ENCODE measurements at places on chromosomes 4 and X. TPM values are rescaled to one million over a fixed set of nuclear protein-coding genes. Genes with fewer than 3 reads are reported as not detected.
A peak's percentile ranks its signal among the peaks of the same experiment; 100 is the strongest.

DNA sequence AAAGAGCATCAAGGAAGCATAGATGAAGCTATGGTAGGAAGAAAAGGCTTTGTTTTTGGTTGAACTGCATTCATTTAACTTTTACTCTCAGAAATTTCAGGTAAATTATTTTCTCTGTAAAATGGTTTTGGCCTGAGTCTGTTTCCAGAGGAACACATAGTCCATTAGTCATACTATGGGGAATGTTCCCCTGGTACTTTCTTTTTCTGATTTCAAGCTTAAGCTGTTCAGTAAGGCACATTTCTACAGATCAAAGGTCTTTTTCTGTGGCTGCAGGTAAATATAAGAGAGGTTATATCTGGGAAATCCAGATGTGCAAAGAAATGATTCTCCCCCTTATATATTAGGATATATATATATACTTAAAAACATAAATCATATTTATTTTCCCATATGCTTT is 1744.4 kb upstream of the ADGRL3 start:
- no peak overlapping the region for H3K27ac ChIP-seq
- no peak for DNase-seq

DNA sequence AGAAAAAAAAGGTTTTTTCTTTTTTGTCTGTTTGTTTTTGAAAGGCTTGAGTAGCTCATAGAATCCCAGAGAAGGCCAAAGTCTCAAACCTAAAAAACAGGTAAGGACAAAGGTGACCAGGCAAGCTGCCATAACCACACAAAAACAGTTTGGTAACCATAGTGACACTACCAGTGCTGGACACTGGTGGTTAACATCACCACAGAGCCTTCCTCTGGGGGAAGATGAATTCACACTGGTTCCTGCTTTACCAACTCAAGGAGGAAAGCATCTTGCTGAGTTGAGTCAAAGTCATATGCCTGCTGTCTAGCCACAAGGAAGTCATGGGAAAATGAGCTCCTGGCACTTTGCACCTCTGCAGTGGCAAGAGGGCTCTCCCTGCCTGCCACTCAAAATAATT is 32.5 kb downstream of the IDS start:
- H3K36me3 ChIP-seq, result no peaks in the 10 kb centered on the region
- H3K27ac ChIP-seq, result no peak overlapping the region
- H3K27me3 ChIP-seq, result no peaks in the 10 kb centered on the region
- no peak for DNase-seq
- H3K4me3 ChIP-seq, result no peak overlapping the region

GRCh38 chr4:167290678-167291077 is 56.4 kb upstream of the SPOCK3 start:
- H3K4me1 ChIP-seq, result no peaks in the 10 kb centered on the region
- DNase-seq, result no peak
- no peaks in the 10 kb centered on the region for H3K36me3 ChIP-seq

DNA sequence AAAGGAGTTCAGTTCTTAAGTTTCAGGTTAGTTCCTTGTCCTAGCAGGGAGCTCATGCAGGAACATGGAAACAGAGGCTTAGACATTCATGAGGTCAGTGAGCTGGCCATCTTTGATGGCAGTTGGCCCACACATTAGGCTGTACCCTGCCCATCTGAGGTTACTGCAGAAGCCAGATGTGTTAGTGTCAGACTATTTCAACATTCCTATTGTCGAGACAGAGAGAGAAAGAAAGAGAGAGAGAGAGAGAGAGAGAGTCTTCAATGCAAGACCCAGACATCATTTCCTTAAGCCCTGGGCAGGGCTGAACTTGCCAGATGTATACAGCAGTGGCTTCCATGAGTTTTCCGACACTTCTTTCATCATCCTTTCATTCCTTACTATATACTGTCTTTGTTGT is 91.3 kb downstream of the PPP1R2C start:
- no peak overlapping the region for H3K27ac ChIP-seq
- H3K27me3 ChIP-seq, result no peaks in the 10 kb centered on the region
- H3K4me1 ChIP-seq, result no peaks in the 10 kb centered on the region
- no peak for DNase-seq
- H3K36me3 ChIP-seq, result no peaks in the 10 kb centered on the region

- no peaks in the 10 kb centered on the region for H3K36me3 ChIP-seq
- DNase-seq, result no peak
- no peak overlapping the region for H3K4me3 ChIP-seq
- H3K27me3 ChIP-seq, result no peaks in the 10 kb centered on the region
These were observed 121.0 kb downstream of the PCDH10 start for GRCh38 chr4:133270021-133270570.

GRCh38 chrX:106783716-106784115 is 18.8 kb upstream of the TBC1D8B start:
- no peaks in the 10 kb centered on the region for H3K36me3 ChIP-seq
- H3K27me3 ChIP-seq, result no peaks in the 10 kb centered on the region
- H3K4me3 ChIP-seq, result no peak overlapping the region
- no peak for DNase-seq
- H3K4me1 ChIP-seq, result no peaks in the 10 kb centered on the region

- no peak overlapping the region for H3K27ac ChIP-seq
- no peaks in the 10 kb centered on the region for H3K27me3 ChIP-seq
- no peaks in the 10 kb centered on the region for H3K36me3 ChIP-seq
- DNase-seq, result no peak
- no peaks in the 10 kb centered on the region for H3K4me1 ChIP-seq
These were observed 22.4 kb downstream of the ANK2 start for GRCh38 chr4:113071805-113072204.

DNA sequence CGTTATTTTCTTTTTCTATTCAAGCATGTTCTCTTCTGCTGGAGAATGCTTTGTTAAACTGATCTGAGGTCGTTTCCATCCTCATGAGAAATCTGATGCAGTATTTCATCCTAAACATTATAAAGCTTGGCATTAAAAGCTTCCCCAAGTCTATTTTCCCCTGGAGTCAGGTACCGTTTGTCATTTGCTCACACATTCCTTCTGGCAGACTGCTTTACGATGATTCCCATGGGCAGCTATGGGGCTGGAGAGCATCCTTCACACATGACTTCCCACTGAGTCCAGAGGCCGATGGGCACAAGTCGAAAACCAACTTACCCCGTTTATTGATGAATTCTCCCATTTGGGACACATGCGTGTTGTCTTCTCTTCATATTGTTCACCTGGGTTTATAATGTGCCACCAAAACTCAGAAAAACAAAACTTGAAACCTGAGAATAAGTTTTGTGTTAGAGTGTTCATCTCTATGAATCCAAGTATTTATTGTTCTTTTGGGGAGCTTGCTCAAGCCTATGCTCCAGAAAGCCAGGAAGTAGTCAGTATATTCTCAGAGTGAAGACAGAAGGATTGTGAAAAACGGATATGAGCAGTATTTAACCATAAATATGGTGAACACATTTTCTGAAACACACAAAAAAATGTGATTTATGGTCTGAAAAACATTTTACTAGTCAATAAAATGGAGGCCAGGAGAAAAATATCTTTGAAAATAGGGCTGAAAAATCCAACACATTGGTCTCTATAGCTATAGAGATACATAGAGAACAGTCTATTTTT is 298.8 kb upstream of the NOCT start:
- no peaks in the 10 kb centered on the region for H3K36me3 ChIP-seq
- H3K27ac ChIP-seq, result no peak overlapping the region
- H3K27me3 ChIP-seq, result no peaks in the 10 kb centered on the region
- DNase-seq, result no peak
- H3K4me1 ChIP-seq, result no peaks in the 10 kb centered on the region
- no peak overlapping the region for H3K4me3 ChIP-seq

DNA sequence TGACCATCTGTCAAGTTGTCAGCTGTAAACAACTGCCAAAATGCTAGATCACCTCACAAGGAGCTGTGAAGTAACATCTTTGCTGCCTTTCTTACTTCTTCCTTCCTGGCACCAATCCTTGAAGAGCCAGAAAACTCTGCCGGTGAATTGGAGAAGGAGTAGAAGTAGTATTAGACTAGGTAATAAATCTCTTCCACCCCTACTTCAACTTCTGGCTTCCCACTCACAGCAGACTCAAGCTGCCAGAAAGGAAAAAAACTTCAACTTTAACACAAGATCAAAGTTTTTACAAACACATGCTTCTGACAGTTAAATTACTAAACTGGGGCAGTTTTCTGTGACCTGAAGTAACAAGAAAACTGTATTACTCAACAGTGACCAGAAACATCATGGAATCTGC is 164.7 kb upstream of the SLC7A11 start:
- H3K36me3 ChIP-seq, result no peaks in the 10 kb centered on the region
- DNase-seq, result no peak
- H3K27ac ChIP-seq, result no peak overlapping the region
- no peak overlapping the region for H3K4me3 ChIP-seq

DNA sequence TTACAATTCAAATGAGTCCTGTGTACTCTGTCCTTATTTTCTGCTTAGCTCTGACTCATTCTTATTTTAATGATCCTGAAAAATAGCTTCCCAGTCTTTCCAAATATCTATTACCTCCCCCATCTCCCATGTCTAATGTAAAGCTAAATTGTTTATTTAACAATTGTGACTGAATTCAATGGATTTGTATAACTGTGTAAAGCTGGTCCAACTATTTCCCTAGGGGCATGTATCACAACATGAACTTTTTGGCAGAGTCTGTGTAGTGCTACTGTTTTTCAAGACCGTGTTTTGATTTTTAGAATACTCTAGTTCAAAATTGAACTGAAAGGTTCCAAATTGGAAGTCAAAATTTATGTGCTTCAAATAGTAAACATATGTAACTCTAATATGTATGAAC is 67.8 kb downstream of the SPCS3 start:
- H3K4me1 ChIP-seq, result no peaks in the 10 kb centered on the region
- no peak overlapping the region for H3K27ac ChIP-seq
- no peaks in the 10 kb centered on the region for H3K27me3 ChIP-seq
- no peaks in the 10 kb centered on the region for H3K36me3 ChIP-seq

- DNase-seq, result no peak
- no peaks in the 10 kb centered on the region for H3K27me3 ChIP-seq
These were observed 21.9 kb upstream of the ADH4 start for GRCh38 chr4:99165978-99166377.

DNA sequence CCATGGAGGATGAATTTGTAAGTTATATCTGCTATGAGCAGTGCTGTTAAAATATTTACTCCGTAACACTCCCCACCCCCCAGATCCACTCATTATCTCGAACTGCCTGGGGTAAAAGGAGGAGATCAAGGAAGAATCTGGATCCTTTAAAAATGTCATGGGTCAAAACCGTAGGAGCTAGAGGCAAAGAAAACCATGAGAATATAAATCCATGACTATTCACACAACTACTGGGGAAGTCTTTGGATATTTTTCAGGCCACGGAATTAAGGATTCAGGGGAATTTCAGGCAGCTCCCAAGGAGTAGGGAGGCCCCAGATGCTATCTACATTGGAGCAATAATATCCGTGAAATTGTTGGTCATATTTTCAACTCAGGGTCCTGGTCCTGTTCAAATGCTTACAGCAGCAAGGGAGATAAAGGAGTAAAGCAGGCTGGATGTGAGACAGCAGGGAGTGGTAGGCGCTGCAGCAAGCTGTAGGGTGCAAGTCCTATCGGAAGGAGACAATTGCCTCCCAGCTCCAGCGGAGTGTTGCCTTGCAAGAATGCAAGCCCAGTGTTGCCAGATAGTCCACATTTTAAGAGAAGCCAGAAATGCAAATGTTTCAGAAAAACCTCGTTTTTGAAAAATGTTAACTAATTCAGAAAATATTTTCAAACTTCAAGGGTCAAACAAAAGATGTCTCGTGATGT is 116.2 kb upstream of the KIT start:
- no peak for DNase-seq
- no peak overlapping the region for H3K4me3 ChIP-seq
- H3K27me3 ChIP-seq, result no peaks in the 10 kb centered on the region
- no peak overlapping the region for H3K27ac ChIP-seq

DNA sequence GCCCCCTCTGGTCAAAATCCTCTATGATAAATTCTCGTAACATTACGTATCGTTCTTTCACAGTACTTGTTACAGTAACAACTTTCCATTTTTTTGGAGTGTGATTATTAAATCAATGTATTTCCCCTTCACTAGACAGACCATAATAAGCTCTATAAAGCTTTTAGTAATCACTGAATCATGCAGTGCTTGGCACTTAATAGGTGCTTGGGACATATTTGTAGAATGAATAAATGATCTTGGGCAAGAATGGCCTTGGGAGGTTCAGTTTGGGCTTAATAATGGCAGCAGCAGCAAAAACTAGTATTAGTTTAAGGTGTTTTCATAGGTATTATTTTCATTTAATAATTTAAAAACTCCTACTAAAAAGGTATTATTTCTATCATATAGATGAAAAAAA is 33.4 kb upstream of the SFRP2 start:
- no peaks in the 10 kb centered on the region for H3K4me1 ChIP-seq
- no peaks in the 10 kb centered on the region for H3K36me3 ChIP-seq
- no peak overlapping the region for H3K27ac ChIP-seq

DNA sequence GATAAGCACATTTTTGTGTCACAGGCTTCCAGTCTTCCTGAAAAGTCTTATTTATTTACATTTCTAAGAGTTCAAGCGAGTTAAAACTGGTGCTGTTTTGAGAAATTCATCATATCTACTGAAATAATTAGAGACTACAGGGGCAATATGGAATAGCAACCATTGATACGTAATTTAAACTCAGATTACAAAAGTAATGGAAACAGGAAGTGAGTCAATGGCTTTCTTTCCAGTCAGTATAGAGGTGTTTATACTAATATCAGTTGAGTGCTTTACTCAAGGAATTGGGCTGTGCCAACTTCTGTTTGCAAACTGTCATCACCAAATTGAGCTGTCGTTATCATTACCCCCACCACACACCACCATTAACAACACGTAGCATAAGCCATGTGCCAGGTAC is 222.7 kb downstream of the COL25A1 start:
- no peak for DNase-seq
- H3K27ac ChIP-seq, result no peak overlapping the region
- H3K36me3 ChIP-seq, result no peaks in the 10 kb centered on the region
- H3K4me1 ChIP-seq, result no peaks in the 10 kb centered on the region
- no peaks in the 10 kb centered on the region for H3K27me3 ChIP-seq

DNA sequence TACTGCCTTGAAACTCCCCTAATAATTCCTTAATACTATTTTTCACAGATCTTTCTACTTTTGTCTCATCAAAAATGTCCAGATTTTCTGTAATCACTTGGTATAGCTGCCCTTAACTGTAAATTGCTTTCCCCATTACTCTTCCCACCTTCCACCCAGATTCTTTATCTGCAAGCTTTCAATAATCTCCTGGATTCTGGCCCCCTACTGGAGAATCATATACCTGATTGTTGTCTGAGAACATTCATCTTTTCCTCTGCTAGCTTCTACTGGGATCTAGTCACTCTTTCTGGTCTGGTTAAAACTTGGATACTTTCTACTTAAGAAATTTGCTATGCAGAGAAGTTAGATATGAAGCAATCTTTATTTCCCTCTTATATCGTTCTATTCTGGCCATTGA is 552.6 kb downstream of the PCDH19 start:
- no peaks in the 10 kb centered on the region for H3K27me3 ChIP-seq
- no peak overlapping the region for H3K27ac ChIP-seq
- H3K4me1 ChIP-seq, result no peaks in the 10 kb centered on the region
- no peak for DNase-seq

GRCh38 chr4:23762551-23762950 is 127.3 kb downstream of the PPARGC1A start:
- no peaks in the 10 kb centered on the region for H3K27me3 ChIP-seq
- H3K4me3 ChIP-seq, result no peak overlapping the region
- no peaks in the 10 kb centered on the region for H3K4me1 ChIP-seq

- peak; percentile 82 for DNase-seq
- no peaks in the 10 kb centered on the region for H3K36me3 ChIP-seq
- no peak overlapping the region for H3K4me3 ChIP-seq
- no peaks in the 10 kb centered on the region for H3K4me1 ChIP-seq
These were observed 278.9 kb downstream of the INPP4B start for GRCh38 chr4:142567199-142567598.

Gene MAOA
- not detected for total RNA-seq

Gene PLP2
- 34.8 TPM for total RNA-seq

Gene VCX
- total RNA-seq, result not detected

Gene VCX3B
- total RNA-seq, result not detected

Data from natural killer cell (primary cell).